ENCODE measurements at places on chromosomes 16 and 17. TPM values are rescaled to one million over a fixed set of nuclear protein-coding genes. Genes with fewer than 3 reads are reported as not detected.
A peak's percentile ranks its signal among the peaks of the same experiment; 100 is the strongest.

DNA sequence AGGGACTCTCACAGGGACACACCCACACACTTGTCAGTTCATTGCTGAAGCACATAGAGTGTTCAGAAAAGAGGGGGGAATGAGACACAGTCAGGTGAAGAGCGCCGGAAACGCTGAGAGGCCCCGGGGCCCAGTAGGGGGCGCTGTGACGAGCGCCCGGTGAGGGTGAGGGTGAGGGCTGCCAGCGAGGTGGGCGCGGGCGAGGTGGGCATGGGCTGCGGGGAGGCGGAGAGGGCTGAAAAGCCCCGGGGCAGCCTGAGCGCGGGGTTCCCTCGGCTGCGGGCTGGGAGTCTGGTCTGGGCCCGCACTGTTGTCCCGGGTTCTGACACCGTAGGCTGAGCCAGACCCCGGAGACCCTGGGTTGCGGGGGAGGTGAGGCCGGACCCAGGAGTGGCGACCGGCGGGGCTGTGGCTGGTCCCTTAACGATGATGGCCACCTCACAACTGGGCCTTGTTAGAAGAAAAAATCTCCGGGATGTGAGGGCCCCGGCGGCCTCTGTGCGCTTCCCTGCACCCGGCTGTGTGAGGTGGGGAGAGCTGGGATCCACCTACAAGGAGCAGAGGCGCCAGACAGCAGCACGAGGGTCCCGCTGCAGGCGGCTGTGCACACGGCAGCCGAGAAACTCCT, 91.4 kb downstream of the C16orf78 start:
- no peak overlapping the region for H3K27ac ChIP-seq
- H3K27me3 ChIP-seq = peaks cover 46% of the 10 kb centered on the region
- DNase-seq = peak; percentile 66
- peak overlapping the region; percentile 75 for H3K4me3 ChIP-seq
- peaks cover 5% of the 10 kb centered on the region for H3K4me1 ChIP-seq

GRCh38 chr16:90043526-90043925, 24.3 kb upstream of the DBNDD1 start:
- peaks cover 4% of the 10 kb centered on the region for H3K27me3 ChIP-seq
- H3K36me3 ChIP-seq = no peaks in the 10 kb centered on the region
- H3K4me3 ChIP-seq = no peak overlapping the region
- peaks cover 9% of the 10 kb centered on the region for H3K4me1 ChIP-seq

DNA sequence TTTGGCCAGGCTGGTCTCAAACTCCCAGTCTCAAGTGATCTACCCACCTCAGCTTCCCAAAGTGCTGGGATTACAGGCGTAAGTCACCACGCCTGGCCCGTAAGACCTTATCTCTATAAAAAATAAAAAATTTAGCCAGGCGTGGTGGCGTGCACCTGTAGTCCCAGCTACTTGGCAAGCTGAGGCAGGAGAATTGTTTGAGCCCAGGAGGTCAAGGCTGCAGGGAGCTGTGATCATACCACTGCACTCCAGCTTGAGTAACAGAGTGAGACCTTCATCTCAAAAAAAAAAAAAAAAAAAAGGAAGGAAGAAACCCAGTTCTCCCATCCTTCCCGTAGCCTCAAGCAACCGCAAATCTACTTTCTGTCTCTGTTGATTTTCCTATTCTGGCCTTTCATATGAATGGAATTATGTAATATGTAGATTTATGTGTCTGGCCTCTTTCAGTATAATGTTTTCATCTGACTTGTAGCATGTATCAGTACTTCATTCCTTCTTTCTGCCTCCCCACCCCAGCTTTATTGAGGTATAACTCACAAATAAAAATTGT, 11.2 kb downstream of the CASC3 start:
- H3K36me3 ChIP-seq = peaks cover 26% of the 10 kb centered on the region
- no peak overlapping the region for H3K27ac ChIP-seq
- H3K27me3 ChIP-seq = no peaks in the 10 kb centered on the region
- peaks cover 4% of the 10 kb centered on the region for H3K4me1 ChIP-seq
- H3K4me3 ChIP-seq = no peak overlapping the region

- H3K27me3 ChIP-seq = peaks cover 2% of the 10 kb centered on the region
- no peak overlapping the region for H3K4me3 ChIP-seq
- H3K4me1 ChIP-seq = no peaks in the 10 kb centered on the region
- no peak overlapping the region for H3K27ac ChIP-seq
- DNase-seq = no peak
These were observed 172.0 kb upstream of the SOX9 start for GRCh38 chr17:71948703-71949422.

- no peaks in the 10 kb centered on the region for H3K27me3 ChIP-seq
- H3K4me1 ChIP-seq = peaks cover 33% of the 10 kb centered on the region
- H3K4me3 ChIP-seq = peak overlapping the region; percentile 49
- peak overlapping the region; percentile 92 for H3K27ac ChIP-seq
- peaks cover 45% of the 10 kb centered on the region for H3K36me3 ChIP-seq
These were observed 94.4 kb downstream of the CLEC16A start for GRCh38 chr16:11038777-11039176.

The ARL5C gene
- not detected for total RNA-seq

The OR2C1 gene
- 0.22 TPM for total RNA-seq

- no peak for DNase-seq
- H3K27ac ChIP-seq = no peak overlapping the region
- H3K36me3 ChIP-seq = no peaks in the 10 kb centered on the region
These were observed 2.6 kb upstream of the RARA start for GRCh38 chr17:40306395-40306794.

- no peaks in the 10 kb centered on the region for H3K36me3 ChIP-seq
- DNase-seq = no peak
- H3K27me3 ChIP-seq = no peaks in the 10 kb centered on the region
- H3K4me3 ChIP-seq = no peak overlapping the region
- H3K27ac ChIP-seq = no peak overlapping the region
These were observed 659.9 kb upstream of the SOX9 start for GRCh38 chr17:71460943-71461342.

DNA sequence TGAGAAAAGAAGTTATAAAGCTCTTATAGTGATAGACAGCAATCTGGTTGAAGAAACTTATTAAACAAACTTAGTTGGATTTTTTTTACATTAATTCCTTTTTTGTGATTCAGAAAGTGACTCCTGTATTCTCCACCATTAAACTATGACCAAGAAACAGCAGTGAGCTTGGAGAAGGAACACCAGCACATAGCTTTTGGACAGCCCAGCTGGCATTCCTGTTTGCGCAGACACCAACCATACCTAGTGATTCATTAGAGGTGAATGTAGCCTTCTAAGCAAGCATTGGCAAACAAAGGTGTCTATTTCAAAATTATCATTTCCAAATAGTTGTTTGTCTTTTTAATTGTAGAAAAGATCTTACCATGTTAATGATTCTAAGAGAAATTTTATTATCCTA, 94.4 kb downstream of the STXBP4 start:
- no peak overlapping the region for H3K4me3 ChIP-seq
- DNase-seq = no peak
- H3K27me3 ChIP-seq = no peaks in the 10 kb centered on the region
- H3K4me1 ChIP-seq = peaks cover 4% of the 10 kb centered on the region
- H3K27ac ChIP-seq = no peak overlapping the region

DNA sequence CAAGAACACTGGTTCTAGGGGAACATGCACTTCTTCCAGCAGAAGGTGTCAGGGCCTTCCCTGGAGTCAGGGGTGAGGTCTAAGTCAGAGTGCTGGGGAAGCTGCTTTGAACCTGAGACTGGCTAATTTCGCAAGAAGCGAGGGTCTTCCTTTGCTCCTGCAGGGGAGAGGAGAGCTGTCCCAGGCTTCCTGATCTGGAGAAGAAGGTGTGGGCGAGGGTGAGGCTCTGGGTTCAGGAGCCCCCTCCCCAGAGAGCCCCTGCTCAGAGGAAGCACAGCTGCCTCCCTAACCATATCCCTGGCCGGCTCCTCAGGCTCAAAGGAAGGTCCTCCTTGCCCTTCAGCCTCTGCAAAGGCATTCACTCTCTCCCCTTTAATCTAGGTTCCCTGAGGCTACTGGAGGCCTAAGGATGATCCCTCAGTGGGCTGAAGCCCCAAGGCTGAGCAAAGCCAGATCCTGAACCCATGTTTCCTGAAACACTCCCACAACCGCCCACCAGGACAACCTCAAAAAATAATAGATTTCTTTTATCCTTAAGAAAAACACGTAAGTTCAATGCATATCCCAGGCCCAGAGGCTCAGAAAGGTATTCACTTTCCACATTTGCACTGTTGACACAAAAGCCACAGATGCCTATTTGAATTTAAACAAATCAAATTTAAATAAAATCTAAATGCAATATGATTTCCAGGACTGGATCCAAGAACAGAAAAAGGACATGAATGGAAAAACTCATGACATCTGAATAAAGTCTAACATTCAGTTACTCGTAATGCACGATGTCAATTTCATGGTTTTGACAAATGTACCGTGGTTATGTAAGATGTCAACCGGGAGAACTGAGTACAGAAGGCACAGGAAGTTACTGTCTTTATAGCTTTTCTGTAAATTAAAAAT, 71.5 kb upstream of the RCVRN start:
- H3K4me3 ChIP-seq = no peak overlapping the region
- H3K27me3 ChIP-seq = peaks cover 11% of the 10 kb centered on the region
- DNase-seq = no peak
- H3K36me3 ChIP-seq = no peaks in the 10 kb centered on the region
- no peak overlapping the region for H3K27ac ChIP-seq

The RAC3 gene
- 41.7 TPM for total RNA-seq

DNA sequence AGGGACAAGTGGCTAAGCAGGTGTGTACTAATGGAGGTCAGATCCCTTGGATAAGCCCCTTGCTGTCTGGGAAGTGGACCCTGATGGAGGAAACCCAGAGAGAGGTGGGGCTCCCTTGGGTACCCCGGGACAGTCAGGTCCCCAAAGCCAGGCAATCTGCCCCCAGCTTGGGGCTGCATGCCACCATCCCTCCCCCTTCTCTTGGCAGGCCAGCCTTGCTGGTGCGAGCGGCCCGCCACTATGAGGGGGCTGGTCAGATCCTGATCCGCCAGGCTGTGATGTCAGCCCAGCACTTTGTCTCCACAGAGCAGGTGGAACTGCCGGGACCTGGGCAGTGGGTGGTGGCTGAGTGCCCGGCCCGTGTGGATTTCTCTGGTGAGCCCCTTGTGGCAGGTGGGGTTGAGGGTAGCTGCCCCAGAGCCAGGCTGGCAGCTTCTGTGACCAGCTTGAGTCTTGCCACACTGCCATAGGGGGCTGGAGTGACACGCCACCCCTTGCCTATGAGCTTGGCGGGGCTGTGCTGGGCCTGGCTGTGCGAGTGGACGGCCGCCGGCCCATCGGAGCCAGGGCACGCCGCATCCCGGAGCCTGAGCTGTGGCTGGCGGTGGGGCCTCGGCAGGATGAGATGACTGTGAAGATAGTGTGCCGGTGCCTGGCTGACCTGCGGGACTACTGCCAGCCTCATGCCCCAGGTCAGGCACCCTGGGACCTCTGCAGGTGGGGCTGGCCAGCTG, 20.1 kb downstream of the FCSK start:
- no peaks in the 10 kb centered on the region for H3K27me3 ChIP-seq
- H3K36me3 ChIP-seq = no peaks in the 10 kb centered on the region
- no peak for DNase-seq
- no peak overlapping the region for H3K27ac ChIP-seq
- H3K4me1 ChIP-seq = peaks cover 5% of the 10 kb centered on the region
- no peak overlapping the region for H3K4me3 ChIP-seq

- peak overlapping the region; percentile 61 for H3K27ac ChIP-seq
- no peak for DNase-seq
- H3K4me3 ChIP-seq = peak overlapping the region; percentile 51
- peaks cover 13% of the 10 kb centered on the region for H3K4me1 ChIP-seq
- H3K27me3 ChIP-seq = peaks cover 7% of the 10 kb centered on the region
- no peaks in the 10 kb centered on the region for H3K36me3 ChIP-seq
These were observed 34.0 kb downstream of the RAB11FIP4 start for GRCh38 chr17:31425282-31426040.

The MPP3 gene
- 3.8 TPM for total RNA-seq

DNA sequence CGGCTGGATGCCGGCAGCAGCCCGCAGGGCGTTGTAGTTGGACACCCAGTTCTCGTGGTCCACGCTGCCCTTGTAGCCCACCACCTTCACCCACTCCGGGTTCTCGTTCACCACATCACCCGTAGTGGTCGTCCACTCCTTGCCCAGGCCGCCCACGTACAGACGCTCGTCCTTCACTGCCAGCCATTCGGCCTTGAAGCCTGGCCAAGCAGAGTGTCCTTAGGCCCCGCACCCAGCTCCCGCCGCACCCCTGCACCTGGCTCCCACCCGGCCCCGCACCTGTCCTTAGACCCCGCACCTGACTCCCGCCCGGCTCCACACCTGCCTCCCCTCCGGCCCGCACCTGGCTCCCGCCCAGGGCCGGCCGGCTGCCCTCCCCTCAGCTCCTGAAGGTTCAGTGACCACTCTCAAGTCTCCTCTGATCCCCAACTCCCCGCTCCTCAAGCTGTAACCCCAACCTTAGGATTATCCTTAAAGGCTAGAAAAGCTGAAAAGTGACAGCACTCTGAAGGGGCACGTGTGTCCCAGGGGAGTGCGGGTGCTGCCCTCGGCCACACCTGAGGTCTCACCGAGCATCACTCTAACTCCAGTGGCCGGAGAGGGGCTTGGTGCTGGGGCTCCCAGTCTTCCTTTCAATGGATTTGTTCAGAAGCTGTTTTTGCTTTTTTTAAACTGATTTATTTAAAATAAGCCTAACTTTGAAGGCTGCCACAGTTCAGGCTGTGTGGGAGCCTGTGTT, 14.4 kb downstream of the CANT1 start:
- peaks cover 24% of the 10 kb centered on the region for H3K36me3 ChIP-seq
- no peak for DNase-seq
- peaks cover 5% of the 10 kb centered on the region for H3K4me1 ChIP-seq
- H3K4me3 ChIP-seq = no peak overlapping the region
- H3K27me3 ChIP-seq = no peaks in the 10 kb centered on the region

The IFI35 gene
- total RNA-seq = 6.6 TPM

The RHBDL3 gene
- 4.4 TPM for total RNA-seq

The KRT36 gene
- total RNA-seq = 0.17 TPM

DNA sequence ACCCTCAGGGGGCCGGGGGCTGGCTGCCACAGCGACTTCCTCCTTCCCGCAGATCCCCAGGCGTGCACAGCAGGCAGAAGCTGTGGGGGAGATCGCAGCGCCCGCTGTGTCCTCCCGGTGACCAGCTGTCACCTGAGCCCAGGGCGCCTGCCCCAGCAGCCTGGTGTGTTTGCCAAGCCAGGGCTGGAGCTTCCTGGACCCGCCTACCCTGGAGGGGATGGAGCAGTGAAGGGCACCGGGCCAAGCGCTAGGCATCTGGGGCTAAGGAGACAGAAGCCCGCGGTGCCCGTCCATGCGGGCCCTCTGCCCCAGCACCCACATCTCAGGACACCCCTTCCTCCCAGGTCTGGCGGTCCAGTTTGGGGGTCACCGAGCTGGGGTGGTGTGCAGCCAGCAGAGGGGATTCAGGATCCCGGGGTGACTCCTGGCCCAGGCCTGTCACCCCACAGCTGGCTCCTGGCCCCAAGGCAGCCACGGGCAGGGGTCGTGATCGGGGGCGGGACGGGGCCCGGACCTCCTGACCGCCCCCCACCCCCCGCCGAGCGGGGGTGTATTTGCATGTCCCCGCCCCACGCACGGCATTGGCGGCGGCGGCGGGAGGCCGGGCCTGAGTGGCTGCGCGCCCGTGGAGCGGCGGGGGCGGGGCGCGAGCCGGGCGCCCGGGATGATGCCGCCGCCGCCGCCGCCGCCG, at the start of gene RAB26:
RAB26 (plus strand) TSS at position 645 of the 691 bp plus-strand sequence. CDS start 159 bp downstream, outside the sequence.
- H3K27me3 ChIP-seq = no peaks in the 10 kb centered on the region
- peak within 1 kb of the TSS; percentile 65 for H3K4me3 ChIP-seq
- peaks cover 11% of the 10 kb centered on the region for H3K4me1 ChIP-seq
- H3K36me3 ChIP-seq = no peaks in the 10 kb centered on the region
- DNase-seq = no peak

The FBXL19 gene
- 46.4 TPM for total RNA-seq

- peaks cover 65% of the 10 kb centered on the region for H3K4me1 ChIP-seq
- H3K36me3 ChIP-seq = peaks cover 22% of the 10 kb centered on the region
- DNase-seq = no peak
- H3K27me3 ChIP-seq = peaks cover 3% of the 10 kb centered on the region
These were observed 183.8 kb downstream of the CCDC182 start for GRCh38 chr17:57561072-57561861.

Measured in type B pancreatic cell (in vitro differentiated cells).